ENCODE measurements at places on chromosomes 6 and 20. TPM values are rescaled to one million over a fixed set of nuclear protein-coding genes. Genes with fewer than 3 reads are reported as not detected.

DNA sequence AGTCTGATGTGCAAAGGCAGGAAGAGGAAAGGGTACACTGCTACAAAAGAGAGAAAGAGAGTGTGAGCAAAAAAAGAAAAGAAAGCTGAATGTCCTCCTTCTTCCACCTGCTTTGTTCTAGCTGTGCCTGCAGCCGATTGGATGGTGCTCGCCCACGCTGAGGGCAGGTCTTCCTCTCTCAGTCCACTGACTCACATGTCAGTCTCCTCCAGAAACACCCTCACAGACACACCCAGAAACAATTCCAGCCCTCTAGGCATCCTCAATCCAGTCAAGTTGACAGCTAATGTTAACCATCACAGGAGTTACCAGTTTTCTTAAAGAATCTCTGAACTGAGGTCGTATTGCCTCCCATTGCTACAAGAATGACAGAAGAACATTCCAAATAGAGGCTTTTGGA is 411.9 kb upstream of the SASH1 start:
- DNase-seq: no peak

GRCh38 chr20:15520930-15521524 is 1052.2 kb downstream of the KIF16B start:
- no peak for DNase-seq

- DNase-seq: no peak
Measured at GRCh38 chr20:19451923-19452295, 239.5 kb downstream of the SLC24A3 start.

DNA sequence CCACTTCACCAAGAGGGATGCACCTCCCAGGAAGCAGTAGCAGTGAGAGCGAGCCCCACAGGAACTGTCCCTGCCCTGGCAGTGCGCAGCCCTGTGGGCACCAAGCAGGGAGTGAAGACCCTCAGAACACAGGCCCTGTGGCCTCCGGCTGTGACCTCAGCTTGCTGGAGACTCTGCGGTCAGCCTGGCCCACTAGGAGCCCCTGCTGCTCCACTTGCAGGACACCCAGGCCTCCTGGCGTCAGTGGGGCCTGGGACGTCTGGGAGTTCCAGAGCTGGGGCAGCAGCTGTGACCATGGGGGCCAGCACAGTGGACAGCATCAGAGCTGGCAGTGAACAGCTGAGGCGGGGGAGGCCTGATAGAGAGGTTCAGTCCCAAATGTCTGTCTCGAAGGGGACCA is 28.3 kb downstream of the PXDC1 start:
- DNase-seq: no peak

GRCh38 chr6:37860226-37860839 is 40.8 kb downstream of the ZFAND3 start:
- DNase-seq: no peak

- DNase-seq: no peak
Measured at GRCh38 chr20:63326314-63327230, 33.6 kb downstream of the COL20A1 start.

- DNase-seq: peak; percentile 41
Measured at GRCh38 chr20:47317127-47317895, 39.2 kb downstream of the ZMYND8 start.

- DNase-seq: no peak
Measured at GRCh38 chr6:74731204-74731603, 474.6 kb downstream of the COL12A1 start.

DNA sequence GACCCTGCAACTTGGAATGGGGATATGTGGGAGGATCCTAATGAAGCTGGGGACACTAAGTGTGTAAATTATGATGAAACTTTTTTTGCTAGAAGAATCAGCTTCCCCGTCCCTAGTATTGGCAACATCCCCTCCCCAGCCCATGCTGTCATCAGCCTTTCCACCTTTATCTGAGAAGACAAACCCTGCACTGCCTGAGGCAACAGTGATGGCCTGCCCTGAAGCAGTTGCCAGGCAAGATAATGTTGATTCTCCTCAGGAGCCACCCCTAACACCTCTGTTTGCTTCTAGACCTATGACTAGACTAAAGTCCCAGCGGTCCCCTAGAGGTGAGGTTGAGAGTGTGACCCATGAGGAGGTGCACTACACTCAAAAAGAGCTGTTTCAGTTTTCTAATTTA is 27.1 kb downstream of the MICA start:
- no peak for DNase-seq

DNA sequence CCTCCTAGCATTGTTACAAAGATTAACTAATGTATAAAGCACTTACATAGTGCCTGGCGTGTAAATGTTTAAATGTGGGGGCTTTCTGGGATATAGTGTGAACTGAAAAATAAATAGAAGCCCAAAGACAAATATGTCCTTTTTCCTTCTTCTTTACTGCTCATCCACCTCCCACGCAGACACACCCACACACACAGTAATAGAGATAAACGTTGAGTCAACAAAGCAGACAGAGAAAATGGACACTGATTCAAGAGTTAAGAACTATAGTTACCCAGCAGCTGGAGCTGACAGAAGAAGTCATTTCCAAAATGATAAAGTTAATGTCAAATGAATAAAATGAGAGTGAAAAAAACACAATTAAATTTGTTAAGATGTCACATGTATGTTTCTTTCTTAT is 68.3 kb downstream of the FHL5 start:
- DNase-seq: no peak

GRCh38 chr6:16446273-16446672 is 207.9 kb downstream of the GMPR start:
- no peak for DNase-seq

DNA sequence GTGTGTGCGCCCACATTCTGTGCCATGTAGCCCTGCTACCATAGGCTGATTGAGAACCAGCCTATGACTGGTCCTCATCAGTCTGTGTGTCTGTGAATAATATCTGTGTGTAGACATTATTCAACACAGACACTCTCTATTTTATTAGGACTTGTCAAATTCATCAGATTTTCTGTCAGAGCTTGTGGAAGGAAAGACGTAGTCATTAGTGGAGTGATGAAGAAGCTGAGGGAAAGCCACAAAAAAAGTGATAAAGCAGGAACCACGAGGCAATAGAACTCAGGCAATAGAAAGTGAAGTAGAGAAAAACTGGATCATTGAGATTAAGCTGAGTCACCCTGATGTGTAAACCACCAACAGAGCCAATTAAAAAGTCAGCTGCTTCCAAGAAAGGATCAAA is 122.2 kb upstream of the MARCKS start:
- no peak for DNase-seq

DNA sequence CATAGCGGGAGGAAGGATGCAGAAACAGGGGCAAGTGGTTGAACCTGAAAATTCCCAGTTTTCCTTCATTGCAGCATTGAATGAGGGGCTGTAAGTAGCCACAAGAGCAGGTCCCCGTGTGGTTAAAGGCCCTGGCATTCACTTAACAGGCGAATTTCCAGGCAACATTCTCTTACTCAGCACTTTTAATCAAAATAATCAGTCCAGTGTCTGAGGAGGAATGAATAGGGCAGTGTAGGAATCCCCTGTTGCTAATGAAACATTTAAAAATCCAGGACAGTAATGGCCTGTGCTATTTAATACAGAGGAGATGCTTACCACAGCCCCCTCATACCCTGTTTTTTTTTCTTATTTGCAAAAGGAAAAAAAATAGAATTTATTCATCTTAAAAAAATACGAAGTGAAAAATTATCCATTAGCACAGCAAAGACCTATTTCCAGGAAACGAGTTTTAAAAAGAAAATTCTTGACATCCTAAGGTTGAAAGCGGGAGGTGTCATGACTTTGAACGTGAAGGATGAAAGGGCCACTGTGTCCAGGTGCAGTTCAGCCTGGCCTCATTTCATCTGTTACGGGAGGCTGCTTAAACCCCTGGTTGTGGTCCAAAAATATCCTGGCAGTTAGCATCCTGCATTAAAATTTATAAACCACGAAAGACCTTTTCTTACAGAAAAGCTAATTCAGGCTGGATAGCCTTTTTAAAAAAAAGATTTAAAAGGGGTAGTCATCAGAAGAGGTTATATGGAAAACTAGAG is 20.2 kb downstream of the MYLK4 start:
- no peak for DNase-seq

DNA sequence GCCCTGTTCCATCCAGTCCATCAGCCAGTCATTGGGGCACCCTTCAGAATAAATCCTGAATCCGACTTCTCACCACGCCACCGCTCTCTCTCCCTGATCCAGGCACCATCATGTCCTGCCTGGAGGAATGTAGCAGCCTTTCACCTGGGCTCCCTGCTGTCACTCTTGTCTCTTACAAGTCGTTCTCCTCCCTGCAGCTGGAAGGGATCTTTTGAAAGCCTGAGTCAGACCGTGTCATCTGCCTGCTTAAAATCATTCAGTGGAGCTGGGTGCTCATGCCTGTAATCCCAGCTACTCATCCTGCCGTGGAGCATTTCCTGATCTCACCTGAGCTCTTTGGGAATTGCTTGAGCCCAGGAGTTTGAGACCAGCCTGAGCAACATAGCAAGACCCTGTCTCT is 19.2 kb upstream of the KCNG1 start:
- DNase-seq: no peak

DNA sequence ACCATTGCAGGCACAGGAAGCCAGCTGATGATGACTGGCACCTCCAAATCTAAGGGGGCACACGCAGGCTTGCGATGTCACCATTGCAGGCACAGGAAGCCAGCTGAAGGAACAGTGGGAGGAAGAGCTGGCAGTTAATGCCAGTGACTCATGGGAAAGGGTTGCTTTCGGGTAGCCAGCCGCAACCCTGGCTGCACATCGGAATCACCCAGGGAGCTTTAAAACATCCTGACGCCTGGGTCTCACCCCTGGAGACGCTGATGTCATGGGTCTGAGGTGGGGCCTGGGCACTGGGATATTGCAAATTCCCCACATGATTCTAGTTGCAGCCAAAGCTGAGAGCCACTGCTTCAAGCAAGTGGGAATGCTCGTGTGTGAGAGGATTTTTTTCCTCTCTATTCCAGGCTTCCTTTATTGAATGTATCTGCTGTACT is 16.1 kb upstream of the CCN6 start:
- DNase-seq: no peak

- DNase-seq: no peak
Measured at GRCh38 chr6:129353067-129353466, 356.9 kb downstream of the ARHGAP18 start.

DNA sequence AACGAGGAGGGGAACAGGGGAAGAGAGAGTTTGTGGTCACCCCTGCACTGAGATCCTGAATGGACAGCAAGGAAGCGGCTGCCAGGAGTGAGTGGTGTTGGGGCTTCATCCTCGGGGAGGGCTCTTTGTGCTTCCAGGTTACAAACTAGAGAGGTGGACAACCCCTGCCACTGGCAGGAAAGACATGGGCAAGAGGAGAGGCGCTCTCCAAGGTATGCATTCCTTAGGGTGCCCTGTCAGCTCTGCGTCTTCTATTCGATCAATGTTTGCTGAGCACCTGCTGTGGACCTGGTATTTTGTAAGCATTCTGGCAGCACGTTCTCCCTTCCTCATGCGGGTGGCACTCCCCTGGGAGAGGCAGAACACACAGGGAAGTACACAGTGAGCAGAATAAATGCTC is 93.6 kb downstream of the CDH4 start:
- no peak for DNase-seq

GRCh38 chr6:36907781-36908180 is 22.0 kb downstream of the C6orf89 start:
- DNase-seq: no peak

DNA sequence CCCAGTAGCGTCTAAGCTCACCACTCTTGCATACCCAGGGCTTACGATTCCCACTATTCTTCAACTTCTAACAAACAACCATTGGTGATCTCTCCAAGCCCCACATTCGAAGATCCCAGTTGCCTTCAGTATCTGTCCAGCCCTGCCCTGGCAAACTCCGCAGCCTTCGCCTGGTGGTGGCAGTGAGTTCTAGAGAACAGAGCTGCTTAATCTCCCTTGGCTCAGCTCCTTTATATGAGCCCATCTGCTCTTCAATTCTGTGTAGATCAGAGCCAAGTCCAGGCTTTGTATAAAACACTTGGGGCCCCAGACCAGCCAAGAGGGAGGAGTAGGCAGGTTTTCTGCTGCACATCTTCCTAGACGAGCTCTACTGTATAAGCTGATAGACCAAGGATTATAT is 193.3 kb downstream of the PHACTR1 start:
- DNase-seq: no peak

DNA sequence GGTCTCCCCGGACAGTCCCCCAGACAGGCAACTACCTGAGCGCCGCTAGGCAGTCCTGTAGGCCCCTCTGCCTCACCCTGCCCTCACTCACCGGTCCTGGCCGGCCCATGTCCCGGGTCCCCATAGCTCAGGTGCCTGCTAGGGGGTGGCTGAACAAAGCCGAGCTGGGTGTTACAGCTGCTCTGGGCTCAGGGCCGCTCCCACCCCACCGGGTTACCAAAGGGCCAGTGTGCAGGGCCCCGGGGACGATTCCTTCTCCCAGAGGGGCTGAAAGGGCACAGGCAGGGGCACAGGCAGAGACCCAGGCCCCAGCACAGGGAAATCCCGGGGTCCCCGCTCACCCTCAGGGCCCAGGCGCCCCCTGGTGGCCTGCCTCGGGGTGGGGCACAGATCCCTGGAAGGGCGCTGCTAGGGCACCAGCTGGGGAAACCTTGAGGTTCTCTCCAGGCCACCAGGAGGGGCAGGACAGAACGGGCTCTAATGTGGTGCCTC is 118.4 kb downstream of the GRM4 start:
- peak; percentile 82 for DNase-seq

GRCh38 chr6:137700751-137701477 is 166.1 kb upstream of the TNFAIP3 start:
- DNase-seq: no peak

DNA sequence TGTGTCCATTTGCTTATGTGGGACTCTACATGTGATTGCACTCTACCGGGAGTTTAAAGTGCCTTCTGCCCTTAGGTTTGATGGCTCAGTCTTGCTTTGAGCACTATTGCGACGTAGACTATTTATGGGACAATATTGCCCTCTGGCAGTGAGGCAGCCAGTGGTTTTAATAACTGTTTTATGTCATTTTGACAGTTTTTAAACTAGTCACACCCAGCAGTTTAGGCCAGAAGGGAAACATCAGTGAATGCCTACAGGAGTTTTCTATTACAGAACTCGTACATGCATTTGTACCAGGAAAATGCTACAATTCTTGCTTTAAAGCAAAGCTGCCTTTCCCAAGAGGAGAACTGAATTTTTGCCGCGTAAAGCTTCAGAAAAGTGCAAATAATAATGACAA is 813.7 kb downstream of the KIF16B start:
- DNase-seq: no peak

Gene PRND
- not detected for total RNA-seq

Gene GSTA3
- not detected for total RNA-seq

Gene SIRPD
- not detected for total RNA-seq

Gene HS3ST5
- not detected for total RNA-seq

Gene SIRPA
- total RNA-seq: 0.12 TPM

Gene NHLRC1
- total RNA-seq: not detected

Gene DLK2
- 0.18 TPM for total RNA-seq

Gene C2
- 5.2 TPM for total RNA-seq

Gene PRDM13
- not detected for total RNA-seq

Gene RFX6
- not detected for total RNA-seq

Gene E2F1
- total RNA-seq: 76.4 TPM

Gene FHL5
- total RNA-seq: not detected

Gene FRK
- 0.02 TPM for total RNA-seq

Gene TRAPPC3L
- not detected for total RNA-seq

Gene KCNG1
- 0.86 TPM for total RNA-seq

Gene BPIFB4
- total RNA-seq: not detected

Gene ADGRF4
- not detected for total RNA-seq

Data from activated naive CD4-positive, alpha-beta T cell treated with anti-CD3 and anti-CD28 coated beads, Interleukin-2, amount 50 U/mL, for 72 hours (primary cell).